SHP77 treated with DMSO at 0.1 percent for 48 hours (cell line): ENCODE measurements at places on chromosomes 6 and 20.

- DNase-seq: no peak
Observed at GRCh38 chr6:119834418-119834817, 484.9 kb upstream of the MAN1A1 start.

- DNase-seq: no peak
Observed at GRCh38 chr6:5214570-5215052, 46.1 kb downstream of the LYRM4 start.

DNA sequence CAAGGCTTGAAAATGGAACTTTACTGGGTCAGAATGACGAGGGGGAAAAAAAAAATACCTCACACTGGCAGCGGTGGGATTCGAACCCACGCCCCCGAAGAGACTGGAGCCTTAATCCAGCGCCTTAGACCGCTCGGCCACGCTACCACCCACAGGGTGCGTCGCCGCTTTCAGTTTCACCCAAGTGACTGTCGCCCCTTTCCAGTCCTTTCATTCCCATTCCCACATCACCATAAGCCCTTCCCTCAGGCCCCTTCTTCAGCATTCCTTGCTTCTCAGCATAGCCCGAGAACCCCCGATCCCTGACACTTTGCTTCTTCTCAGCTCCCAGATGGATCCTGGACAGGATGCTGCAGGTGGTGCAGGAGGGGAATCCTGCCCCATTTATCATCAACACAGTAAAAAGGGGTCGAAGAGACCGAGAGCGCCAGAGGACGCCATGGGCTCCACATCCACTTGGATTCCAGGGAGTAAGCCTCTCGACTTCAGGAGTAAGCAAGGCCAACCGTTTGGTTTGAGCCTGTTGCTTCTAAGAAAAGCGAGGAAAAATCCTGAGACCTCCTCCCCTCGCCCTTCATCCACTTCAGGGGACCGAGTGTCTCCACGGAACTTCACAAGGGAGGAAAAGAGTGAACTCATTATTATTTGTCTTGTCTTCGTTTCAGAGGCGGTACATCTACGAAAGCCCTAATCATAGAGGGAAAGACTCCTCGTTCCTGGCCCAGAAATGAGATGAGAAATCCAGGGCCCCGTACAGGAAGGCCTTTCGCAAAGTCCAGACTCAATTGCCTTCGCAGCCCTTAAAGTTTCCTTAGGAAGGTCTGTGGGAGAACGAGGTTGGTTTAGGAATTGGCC, 20.0 kb upstream of the TRIM27 start:
- peak; percentile 57 for DNase-seq

- peak; percentile 65 for DNase-seq
Observed at GRCh38 chr6:112337209-112337638, 9.9 kb upstream of the RFPL4B start.

- no peak for DNase-seq
Observed at GRCh38 chr6:4134841-4135664, at the start of gene ECI2. ECI2 (minus strand) TSS chr6:4135575; CDS start chr6:4135560, 15 bp downstream.
